NCI-H2029 treated with DMSO at 0.1 percent for 48 hours (cell line): ENCODE measurements at places on chromosomes 1 and 21.

GRCh38 chr1:218886101-218886871 is 287.4 kb upstream of the LYPLAL1 start:
- no peak for DNase-seq

GRCh38 chr1:201261771-201262547 is 21.3 kb upstream of the PKP1 start:
- no peak for DNase-seq

DNA sequence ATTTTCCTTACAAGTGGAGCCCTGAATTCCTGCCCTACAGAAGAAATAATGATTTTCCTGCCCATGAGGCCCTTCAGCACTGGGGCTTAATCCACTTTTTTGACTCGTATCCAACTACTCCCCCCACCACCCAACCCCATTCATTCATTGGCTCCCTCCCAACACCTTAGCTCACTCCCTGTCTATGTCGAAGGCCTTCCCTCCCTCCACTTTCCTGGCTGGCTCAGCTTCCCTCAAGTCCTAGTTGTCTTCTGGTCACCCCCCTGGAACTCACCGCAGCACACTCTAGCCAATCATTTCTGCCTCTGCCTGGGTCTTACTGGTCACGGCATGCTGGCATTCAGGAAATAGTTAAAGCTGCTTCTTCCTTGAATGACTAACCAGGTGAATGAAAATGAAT is 118.9 kb downstream of the PGBD5 start:
- DNase-seq = peak; percentile 61

DNA sequence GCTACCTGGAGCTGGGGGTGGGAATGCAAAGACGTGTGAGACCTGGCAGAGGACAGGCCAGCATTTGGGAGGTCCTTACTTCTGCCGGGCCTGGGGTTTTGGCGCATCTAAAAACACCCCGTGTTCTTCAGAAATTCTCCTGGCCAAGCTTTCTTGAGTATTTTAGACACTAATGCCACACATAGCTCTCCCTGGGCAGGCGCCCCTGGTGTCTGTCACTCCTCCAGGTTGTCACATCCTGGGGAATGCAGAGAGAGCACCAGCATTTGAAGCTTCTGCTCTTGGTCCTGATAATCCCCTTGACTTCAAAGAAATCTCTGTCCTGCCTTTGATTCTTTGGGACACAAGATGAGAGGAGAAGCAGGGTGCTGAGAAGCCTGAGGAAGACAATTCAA is 6.0 kb downstream of the CAPN9 start:
- no peak for DNase-seq

DNA sequence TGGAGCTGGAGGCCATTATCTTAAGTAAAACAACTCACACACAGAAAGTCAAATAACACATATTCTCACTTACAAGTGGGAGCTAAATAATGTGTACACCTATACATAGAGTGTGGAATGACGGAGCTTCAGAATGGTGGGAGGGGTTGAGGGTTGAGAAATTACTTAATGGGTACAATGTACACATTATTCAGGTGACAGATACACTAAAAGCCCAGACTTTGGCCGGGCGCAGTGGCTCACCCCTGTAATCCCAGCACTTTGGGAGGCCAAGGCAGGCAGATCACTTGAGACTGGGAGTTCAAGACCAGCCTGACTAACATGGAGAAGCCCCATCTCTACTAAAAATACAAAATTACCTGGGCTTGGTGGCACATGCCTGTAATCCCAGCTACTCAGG is 24.9 kb upstream of the LRIG2 start:
- no peak for DNase-seq

DNA sequence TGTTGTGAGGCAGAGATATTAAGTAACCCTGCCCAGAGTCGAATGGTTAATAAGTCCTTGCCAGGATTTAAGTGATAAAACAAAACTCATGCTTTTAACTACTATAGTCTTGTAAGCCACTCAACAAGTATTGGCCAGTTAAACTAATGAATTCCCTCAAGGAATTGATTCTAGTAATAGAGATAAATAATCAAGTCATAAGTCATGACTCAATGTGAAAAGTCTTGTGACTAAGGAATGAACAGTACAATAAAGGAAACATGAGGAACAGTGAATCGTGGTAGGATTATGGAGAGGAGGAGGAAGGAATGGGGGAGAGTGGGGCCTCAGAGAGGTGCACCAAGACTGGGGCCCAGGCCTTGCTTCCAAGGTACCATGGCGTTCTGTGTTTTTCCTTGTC is 104.7 kb downstream of the FGGY start:
- DNase-seq = no peak

DNA sequence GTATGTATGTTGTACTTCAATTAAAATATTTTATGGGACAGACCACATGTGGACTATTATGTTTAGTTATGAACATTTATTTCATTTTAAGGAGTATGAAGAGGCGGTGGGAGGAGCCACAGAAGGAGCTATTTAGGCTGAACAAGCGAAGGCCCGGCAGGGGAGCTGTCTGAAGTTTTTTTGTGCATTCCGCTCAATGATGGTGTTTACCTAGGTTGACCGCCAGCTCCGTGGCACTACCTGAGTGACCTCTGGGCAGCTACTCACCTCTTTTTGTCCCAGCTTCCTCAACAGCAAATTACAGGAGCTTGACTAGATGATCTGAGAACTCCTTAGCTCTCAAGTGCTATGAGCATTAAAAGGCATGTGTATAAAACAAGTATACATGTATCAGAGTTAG is 32.7 kb upstream of the C1orf198 start:
- no peak for DNase-seq
